Stomach (tissue), 19 donors: ENCODE measurements at places on chromosomes 2 and 18. TPM values are rescaled to one million over a fixed set of nuclear protein-coding genes. Genes with fewer than 3 reads are reported as not detected.

CPLX4 gene
- not detected for total RNA-seq

DSG4 gene
- not detected for total RNA-seq

UGT1A8 gene
- total RNA-seq: not detected

DQX1 gene
- 42.6 TPM for total RNA-seq

ELOA2 gene
- not detected for total RNA-seq

DNA sequence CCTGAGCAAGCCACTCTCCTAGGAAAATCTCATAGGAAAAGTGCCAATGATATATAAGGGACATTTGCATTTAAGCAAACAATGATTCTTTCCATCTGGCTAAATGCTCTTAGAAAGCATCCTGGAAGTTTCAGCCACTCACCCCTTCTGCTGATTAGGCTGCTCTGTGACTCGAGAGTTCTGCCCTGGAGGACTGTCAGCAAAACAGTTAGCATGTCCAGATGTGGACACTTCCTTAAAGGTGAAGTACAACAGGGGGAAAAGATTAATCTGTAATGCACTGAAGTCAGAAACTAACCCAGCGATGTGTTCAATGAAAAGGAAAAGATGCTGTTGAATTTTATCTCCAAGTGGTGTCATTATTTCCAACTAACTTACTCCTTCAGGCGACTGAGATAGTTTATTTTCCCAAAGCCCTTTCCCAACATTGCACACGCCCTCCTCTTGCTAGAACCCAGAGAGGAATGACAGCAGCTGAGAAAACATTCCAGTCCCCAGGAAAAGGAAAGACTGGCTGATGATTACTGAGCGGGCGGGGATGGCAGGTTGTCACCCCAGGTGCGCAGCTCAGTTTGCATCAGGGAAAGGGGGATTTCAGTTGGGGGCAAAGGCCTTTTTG lies 214.0 kb downstream of the SS18 start:
- no peaks in the 10 kb centered on the region for H3K27me3 ChIP-seq
- no peak for DNase-seq
- H3K27ac ChIP-seq: no peak overlapping the region
- H3K4me1 ChIP-seq: no peaks in the 10 kb centered on the region
- H3K4me3 ChIP-seq: no peak overlapping the region
- no peaks in the 10 kb centered on the region for H3K36me3 ChIP-seq

GRCh38 chr18:39485696-39486095 lies 1920.1 kb upstream of the CELF4 start:
- no peak overlapping the region for H3K27ac ChIP-seq
- H3K4me1 ChIP-seq: no peaks in the 10 kb centered on the region
- no peaks in the 10 kb centered on the region for H3K36me3 ChIP-seq
- no peak for DNase-seq
- H3K27me3 ChIP-seq: no peaks in the 10 kb centered on the region

DNA sequence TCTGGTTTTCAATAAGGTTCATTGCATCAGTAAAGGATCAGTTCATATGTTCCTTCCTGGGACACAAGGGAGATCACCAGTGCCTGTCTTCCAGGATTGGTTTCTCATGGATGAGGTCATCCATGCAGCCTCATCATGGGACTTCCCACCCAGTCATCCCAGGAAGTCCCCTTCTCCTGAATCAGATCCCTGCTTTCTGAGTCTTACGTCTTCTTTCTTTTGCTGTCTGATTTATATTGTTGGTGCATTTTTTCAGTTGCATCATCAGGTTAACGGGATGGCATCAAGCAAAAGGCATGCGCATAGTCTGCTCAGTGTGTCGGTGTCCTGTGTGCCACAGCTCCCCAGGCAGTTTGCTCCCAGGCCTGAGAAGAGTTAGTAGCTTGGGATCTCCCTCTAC lies 105.9 kb downstream of the SOX11 start:
- no peak overlapping the region for H3K4me3 ChIP-seq
- no peaks in the 10 kb centered on the region for H3K36me3 ChIP-seq
- DNase-seq: no peak
- no peak overlapping the region for H3K27ac ChIP-seq
- no peaks in the 10 kb centered on the region for H3K4me1 ChIP-seq

DNA sequence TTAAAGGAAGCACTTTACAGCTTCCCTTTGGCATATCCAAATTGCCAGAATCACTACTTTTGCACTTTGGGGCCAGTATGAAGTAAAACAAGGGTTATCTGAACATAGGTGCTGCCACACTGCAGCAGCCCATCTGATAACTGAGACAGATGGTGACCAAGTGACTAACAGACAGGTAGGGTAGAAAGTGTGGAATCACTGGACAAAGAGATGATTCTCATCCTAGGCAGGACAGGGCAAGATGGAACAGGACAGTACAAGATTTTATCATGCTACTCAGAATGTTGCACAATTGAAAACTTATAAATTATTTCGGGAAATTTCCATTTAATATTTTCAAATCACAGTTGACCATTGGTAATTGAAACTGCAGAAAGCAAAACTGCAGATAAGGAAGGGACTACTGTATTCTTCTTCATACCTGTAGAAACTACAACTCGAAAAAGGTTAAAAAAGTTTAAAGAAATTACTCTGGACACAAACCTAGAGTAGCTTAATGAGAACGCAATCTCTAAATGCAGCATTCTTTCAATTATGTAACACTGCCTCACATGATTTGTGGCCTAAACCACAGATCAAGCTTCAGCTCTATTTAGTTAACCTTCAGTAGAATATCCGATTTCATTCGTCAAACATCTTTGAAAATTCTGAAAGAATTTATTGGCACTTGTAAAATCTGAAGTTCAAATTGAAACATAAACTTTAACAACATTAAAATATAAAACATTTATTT lies 31.4 kb downstream of the HEATR5B start:
- H3K27ac ChIP-seq: no peak overlapping the region
- no peaks in the 10 kb centered on the region for H3K27me3 ChIP-seq
- DNase-seq: no peak
- H3K4me1 ChIP-seq: no peaks in the 10 kb centered on the region
- H3K36me3 ChIP-seq: peaks cover 95% of the 10 kb centered on the region
- no peak overlapping the region for H3K4me3 ChIP-seq

DNA sequence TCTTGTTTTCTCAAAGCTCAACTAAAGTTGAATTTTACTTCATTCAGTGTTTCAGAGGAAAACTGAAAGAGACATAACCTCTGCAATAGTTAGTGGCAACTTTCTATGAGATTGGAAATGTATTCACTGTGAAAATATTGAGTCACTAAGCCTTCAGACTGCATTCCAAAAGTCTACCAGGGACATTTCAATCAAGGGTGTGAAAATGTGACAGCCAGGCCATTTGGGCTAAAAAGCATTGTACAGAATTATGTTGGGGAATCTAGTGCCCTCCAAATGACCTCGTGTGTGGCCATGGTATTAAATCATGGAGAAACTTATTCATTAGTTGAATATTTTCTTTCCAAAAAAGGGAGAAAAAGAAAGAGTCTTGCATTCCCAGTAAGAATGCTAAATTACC lies 251.9 kb downstream of the GRB14 start:
- no peaks in the 10 kb centered on the region for H3K4me1 ChIP-seq
- H3K27me3 ChIP-seq: no peaks in the 10 kb centered on the region
- no peak for DNase-seq
- no peak overlapping the region for H3K4me3 ChIP-seq

- peaks cover 25% of the 10 kb centered on the region for H3K4me1 ChIP-seq
- no peak overlapping the region for H3K4me3 ChIP-seq
- DNase-seq: peak; percentile 61
- no peak overlapping the region for H3K27ac ChIP-seq
- peaks cover 91% of the 10 kb centered on the region for H3K27me3 ChIP-seq
These were observed 1.6 kb upstream of the DNER start for GRCh38 chr2:229715895-229716507.

GRCh38 chr18:74841248-74841647 lies 243.6 kb downstream of the ZNF407 start:
- H3K27me3 ChIP-seq: no peaks in the 10 kb centered on the region
- H3K36me3 ChIP-seq: no peaks in the 10 kb centered on the region
- no peak for DNase-seq

DNA sequence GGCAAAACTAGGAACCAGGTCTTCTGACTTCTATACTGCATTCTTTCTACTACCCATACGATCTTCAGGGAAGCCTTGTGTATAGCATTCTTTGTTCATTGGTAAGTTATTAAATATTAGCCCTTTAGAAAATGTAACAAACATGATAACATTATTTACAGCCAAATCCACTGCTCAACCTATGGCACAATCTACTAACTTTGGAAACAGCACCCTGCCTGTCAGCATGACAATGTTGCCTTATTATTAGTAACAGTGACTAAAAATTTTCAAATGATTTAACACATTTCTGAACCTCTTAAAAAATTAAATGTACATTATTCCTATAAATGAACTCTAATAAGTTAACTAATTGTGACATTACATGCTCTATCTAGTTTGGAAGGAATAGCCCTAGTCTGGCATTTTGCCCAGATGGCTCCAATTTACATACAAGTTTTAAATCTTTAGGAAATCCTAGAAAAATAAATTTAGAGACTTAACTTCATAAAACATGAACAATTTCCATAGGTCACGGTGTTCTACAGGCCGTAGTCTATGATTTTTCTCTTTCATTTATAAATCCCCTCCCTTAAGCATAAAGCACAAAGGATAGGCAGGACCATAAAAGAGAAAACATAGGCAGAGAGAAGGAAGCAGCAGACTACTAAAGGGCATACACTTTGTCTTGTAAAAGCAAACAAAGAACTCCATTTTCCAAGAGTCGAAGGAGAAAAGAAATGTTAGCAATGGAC lies 33.7 kb downstream of the YES1 start:
- H3K36me3 ChIP-seq: no peaks in the 10 kb centered on the region
- DNase-seq: peak; percentile 54
- H3K4me1 ChIP-seq: peaks cover 60% of the 10 kb centered on the region
- no peaks in the 10 kb centered on the region for H3K27me3 ChIP-seq

DNA sequence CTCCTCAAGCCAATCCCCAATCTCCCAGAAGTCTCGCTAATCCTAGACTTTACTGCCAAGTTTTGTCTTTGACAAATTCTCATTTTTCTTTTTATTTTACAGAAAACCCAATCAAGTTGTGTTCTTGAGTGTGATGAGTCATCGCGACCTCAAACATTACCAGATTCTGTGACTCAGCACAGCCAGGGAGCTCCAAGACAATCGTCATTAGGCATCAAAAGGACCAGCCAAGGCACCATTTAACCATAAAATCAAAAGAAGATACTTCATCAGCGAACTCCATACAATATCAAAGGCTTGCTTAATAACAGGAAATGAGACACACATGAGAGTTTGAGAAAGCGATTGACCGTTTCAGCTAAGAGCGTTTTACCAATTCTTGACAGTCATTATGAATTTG lies 146.2 kb upstream of the AGAP1 start:
- no peaks in the 10 kb centered on the region for H3K27me3 ChIP-seq
- DNase-seq: no peak
- no peaks in the 10 kb centered on the region for H3K4me1 ChIP-seq
- H3K36me3 ChIP-seq: no peaks in the 10 kb centered on the region

GRCh38 chr2:28521663-28522062 lies 25.8 kb downstream of the PLB1 start:
- H3K27ac ChIP-seq: no peak overlapping the region
- no peak overlapping the region for H3K4me3 ChIP-seq
- H3K27me3 ChIP-seq: peaks cover 78% of the 10 kb centered on the region

- H3K27me3 ChIP-seq: no peaks in the 10 kb centered on the region
- H3K4me1 ChIP-seq: peaks cover 8% of the 10 kb centered on the region
- H3K27ac ChIP-seq: no peak overlapping the region
- H3K4me3 ChIP-seq: no peak overlapping the region
- H3K36me3 ChIP-seq: no peaks in the 10 kb centered on the region
- peak; percentile 63 for DNase-seq
These were observed 47.6 kb upstream of the GPC1 start for GRCh38 chr2:240387669-240388358.

- peaks cover 15% of the 10 kb centered on the region for H3K36me3 ChIP-seq
- DNase-seq: peak; percentile 71
- peaks cover 10% of the 10 kb centered on the region for H3K4me1 ChIP-seq
- no peaks in the 10 kb centered on the region for H3K27me3 ChIP-seq
- H3K27ac ChIP-seq: no peak overlapping the region
- H3K4me3 ChIP-seq: no peak overlapping the region
These were observed 130.1 kb downstream of the NFATC1 start for GRCh38 chr18:79525556-79526467.
